ENCODE measurements at places on chromosomes 12 and 14. TPM values are rescaled to one million over a fixed set of nuclear protein-coding genes. Genes with fewer than 3 reads are reported as not detected.

DNA sequence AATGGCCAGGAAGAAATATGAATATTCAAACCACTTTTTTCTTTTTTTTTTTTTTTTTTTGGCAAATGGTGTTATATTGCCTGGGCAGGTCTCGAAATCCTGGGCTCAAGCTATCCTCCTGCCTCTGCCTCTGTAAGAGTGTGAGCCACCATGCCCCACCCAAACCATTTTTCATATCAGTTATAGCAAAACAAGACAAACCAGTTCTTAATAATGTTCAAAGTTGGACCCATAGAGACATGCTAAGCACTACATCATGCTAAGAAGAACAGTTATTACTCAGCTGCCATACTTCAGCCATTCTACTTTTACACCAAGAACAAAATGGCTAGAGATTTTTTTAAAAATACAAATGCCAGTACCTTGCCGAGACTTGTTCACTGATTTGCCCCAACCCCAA lies 25.5 kb downstream of the EIF2S1 start:
- no peak for DNase-seq

DNA sequence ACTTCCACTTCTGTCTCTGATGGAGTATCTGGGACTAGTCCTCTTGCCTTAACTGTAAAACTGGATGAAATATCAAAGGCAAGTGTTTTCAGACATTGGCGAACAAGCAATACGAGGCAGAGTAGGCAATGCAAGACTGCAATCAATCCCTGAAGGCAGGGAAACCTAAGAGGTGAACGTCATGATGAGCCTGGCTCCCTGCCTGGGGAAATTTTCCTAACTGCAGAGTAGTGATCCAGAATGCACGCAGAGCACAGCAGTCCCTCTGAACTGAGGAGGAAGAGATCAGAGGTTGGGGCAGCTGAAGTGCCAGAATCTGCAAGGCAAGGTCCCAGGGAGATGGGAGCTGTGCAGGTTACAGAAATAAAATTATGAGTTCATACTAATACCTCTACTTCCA lies 18.5 kb downstream of the BHLHE41 start:
- DNase-seq = no peak

Gene FBXO33
- polyA plus RNA-seq = 14.0 TPM

Gene CACNA1C
- polyA plus RNA-seq = 30.4 TPM

Gene PKP2
- 363 TPM for polyA plus RNA-seq

- no peak for DNase-seq
Measured at GRCh38 chr12:127340381-127340780, 926.6 kb upstream of the TMEM132C start.

- no peak for DNase-seq
Measured at GRCh38 chr12:58596381-58596780, 323.9 kb downstream of the LRIG3 start.

GRCh38 chr14:58479975-58480374 lies 52.5 kb downstream of the KIAA0586 start:
- DNase-seq = no peak

DNA sequence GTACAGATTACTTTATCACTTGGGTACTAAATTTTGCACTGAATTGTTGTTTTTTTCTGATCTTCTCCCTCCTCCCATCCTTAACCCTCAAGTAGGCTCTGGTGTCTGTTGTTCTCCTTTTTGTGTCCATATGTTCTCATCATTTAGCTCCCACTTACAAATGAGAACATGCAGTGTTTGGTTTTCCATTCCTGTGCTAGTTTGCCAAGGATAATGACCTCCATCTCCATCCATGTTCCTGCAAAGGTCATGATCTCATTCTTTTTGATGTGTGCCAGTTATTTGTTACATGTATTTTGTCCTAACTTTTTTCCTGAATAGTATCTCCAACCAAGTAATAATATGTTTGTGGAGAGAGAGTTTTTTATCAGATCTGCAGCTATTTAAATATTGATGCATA lies 44.2 kb downstream of the A2M start:
- no peak for DNase-seq

DNA sequence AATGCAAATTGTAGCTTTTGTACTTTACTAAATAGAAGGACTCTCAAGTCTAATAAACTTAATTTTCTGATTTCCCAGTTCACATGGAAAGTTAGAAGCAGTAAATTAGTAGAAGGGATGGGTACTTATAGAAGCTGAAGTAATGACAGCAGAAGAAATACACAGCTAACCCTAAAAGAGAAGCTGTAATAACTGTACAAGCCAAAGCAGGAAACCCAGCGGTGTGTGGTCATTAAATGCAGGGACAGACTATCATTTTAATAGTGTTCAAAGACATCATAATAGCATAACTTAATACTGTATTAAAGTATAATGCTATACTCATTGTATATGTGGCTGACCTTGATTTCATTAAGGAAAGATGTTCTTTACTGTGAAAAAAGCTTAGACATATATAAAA lies 74.9 kb downstream of the PCNX1 start:
- DNase-seq = no peak

- no peak for DNase-seq
Measured at GRCh38 chr12:31406345-31406744, 80.4 kb upstream of the SINHCAF start.

DNA sequence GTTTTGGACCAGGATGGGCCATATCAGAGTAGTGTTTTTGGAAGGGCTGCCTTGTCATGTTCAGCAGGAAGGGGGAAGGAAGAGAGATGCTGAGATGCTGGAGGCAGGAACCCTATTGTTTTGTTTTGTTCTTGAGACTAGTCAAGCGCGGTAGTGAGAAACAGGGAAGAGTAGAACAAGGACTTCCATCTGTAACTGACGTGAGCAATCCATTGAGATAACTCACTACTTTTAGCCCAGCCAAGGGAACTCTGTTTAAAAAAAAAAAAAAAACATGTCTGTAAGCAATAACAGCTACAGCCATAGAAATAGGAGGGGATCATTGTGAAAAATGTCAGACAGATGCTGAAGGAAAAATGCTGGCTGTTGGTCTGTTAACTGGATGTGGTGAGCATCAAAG lies 34.0 kb downstream of the CD9 start:
- no peak for DNase-seq

- DNase-seq = no peak
Measured at GRCh38 chr12:46365951-46366379, 6.6 kb downstream of the SLC38A2 start.

Gene ACTN1
- polyA plus RNA-seq = 202 TPM

GRCh38 chr12:124369827-124370378 lies 75.0 kb downstream of the RFLNA start:
- no peak for DNase-seq

DNA sequence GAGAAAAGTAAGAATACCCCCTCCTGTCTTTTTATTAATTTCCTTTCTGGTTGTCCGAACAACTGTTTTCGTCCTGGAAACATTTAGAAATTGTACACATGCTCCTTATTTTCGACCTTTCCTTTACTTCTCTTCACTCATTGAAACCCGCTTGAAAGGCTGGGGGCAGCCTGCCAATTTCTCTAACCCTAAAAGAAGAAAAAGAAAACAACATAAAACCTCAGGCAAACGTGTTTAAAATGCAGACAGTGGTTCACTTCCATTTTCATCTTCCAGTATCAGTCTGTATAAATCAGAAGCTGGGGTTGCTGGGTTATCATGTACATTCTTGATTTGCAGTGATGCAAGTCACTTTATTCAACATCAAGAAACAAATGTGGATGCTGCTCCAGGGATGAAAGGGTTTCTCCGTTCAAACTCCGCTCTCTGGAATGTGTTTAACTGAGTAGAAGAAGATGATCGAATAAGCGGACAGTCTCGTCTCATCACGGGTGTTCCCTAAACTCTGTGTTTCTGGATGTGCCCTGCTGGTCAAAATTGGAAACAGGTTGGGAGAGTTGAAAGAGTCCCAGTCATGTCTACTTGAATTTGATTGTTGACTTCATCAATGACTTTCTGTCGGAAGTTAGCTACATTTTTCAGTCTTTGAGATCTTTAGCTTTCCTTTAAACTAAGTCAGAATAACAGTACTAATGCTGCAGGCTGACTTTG lies 1042.2 kb downstream of the BCL11B start:
- no peak for DNase-seq

DNA sequence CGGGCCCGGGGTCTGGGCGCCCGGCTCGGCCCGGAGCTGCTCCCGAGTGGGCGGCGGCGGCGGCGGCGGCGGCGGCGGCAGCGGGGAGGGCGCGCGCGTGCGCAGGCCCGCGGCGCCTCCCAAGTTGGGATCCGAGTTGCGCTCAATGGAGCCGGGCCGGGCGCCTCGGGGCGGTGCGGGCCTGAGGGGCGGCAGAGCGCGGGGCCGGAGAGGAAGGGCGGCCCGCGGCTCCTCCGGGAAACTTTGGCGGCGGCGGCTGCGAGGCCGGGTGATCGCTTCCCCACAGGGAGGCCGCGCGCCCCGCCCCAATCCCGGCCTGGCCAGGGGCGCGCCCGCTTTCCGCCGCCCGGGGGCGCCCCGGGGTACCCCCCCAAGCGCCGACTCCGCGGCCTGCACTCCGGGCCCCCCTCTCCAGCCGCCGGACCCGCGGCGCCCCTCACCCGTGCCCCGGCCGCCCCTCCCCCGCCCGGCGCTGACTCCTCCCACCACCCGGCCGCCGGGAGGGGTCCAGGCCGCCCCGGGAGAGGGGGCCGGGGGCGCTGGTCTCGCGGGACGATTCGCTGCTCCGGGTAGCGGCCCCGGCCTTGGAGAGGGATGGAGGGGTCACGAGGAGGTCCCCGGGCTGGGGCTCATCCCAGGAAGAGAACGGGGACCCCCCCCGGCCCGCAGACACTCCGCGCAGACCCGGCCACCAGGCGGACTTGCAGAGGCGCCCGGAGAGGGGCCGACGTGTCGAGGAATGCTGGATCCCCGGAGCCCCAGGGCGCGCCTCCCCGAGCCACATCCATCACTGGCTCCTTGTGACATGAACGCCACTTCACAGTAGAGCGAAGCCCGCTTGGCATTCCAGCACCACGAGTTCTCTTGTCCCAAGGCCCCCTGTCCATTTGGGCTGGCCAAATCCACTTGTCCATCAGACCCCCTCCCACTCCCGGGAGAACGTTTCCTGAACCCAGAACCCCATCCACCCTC lies at the start of gene RILPL1:
RILPL1 (minus strand) TSS at position 48 of the 972 bp plus-strand sequence. CDS start 237 bp downstream, outside the sequence.
- peak; percentile 62 for DNase-seq

Gene DEGS2
- 1.3 TPM for polyA plus RNA-seq

DNA sequence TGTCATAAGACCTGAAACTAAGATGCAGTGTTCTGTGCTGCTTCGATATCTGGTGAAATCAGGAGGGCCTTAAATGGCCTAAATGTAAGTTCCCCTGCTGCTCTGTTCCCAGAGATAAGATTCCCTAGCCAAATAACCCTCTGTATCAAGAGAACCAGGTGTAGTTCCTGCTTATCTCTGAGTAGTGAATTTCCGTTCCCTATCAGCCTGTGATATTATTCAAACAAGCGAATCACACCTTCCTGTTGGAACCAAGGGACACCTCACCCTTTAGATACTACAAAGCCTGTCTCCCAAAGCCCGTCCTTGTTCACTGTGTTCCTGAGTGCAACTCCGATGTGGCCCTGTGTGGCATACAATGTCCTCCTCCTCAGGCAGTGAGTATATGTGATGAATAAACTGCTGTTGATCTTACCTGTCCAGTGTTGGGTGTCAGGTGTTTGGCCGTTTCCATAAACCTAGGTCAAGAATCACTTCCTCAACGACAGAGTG lies 52.2 kb upstream of the COCH start:
- DNase-seq = no peak

Gene BDKRB1
- not detected for polyA plus RNA-seq

- no peak for DNase-seq
Measured at GRCh38 chr12:84186433-84186832, 726.2 kb downstream of the SLC6A15 start.

Gene SMAGP
- polyA plus RNA-seq = 6.7 TPM

GRCh38 chr12:64700532-64700931 lies 58.7 kb downstream of the GNS start:
- no peak for DNase-seq

- DNase-seq = no peak
Measured at GRCh38 chr14:22800346-22800745, 14.9 kb downstream of the SLC7A7 start.

DNA sequence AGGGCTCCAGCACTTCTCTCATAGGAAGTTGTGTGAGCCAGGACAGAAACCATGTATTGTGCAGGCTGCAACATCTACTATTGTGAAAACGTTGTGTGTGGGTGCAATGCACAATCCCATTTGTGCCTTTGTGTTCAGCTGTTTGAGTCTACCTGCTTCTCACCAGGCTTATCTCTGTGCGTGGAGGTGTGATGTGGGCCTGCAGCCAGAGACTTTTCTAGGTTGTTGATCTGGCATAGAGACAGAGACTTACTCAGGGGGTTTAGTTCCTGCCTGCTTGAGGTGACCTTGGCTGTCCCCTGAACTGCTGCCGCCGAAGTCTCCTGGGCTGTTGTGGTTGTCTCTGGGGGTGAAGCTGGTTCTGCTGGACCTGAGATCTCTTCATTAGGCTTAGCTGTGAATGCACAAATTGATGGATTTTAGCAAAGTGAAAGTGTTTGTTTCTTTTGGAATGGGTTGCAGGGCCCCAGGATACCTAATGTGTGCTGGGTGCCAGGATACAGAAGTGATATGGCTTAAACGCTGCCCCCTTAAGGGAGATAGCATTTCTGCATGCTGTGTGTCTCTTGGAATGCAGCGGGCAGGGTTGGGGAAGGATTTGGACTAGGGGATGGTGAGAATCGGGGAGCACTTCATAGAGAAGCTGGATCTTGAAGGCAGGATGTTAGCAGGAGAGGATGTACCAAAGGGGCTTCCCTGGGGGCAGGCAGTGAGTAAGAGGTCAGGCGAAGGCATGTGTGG lies 2.5 kb downstream of the LACRT start:
- no peak for DNase-seq

GRCh38 chr12:88833641-88834116 lies 253.4 kb upstream of the KITLG start:
- DNase-seq = no peak

GRCh38 chr14:55136885-55137786 lies 8.1 kb downstream of the LGALS3 start:
- no peak for DNase-seq

GRCh38 chr12:39341179-39341578 lies 101.7 kb downstream of the KIF21A start:
- no peak for DNase-seq

Gene RNASE9
- polyA plus RNA-seq = not detected

Gene MYF6
- polyA plus RNA-seq = not detected

- peak; percentile 83 for DNase-seq
Measured at GRCh38 chr14:83988275-83988674, 1541.7 kb upstream of the FLRT2 start.

Gene TDRD9
- not detected for polyA plus RNA-seq

DNA sequence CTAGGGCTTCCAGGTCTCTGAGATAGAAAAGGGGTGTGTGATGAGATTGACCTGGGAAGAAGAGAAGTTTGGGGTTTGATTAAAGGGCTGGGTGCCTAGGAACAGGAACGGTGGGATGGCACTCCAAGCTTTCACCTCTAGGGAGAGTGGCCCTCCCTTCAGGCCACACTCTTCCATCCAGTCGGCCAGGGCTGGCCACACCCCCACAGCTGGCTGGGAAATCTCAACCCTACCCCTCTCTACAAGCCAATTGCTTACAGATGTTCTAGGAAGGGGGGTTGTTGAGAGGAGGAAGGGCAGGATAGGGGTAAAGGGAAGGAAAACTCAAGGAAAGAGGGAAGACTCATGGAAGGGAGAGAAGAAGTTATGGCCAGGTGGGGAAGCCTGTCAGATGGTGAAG lies 6.6 kb upstream of the ITGA5 start:
- no peak for DNase-seq

GRCh38 chr12:3532931-3533702 lies 42.1 kb downstream of the PRMT8 start:
- no peak for DNase-seq
